ENCODE measurements at places on chromosomes 1 and 21. TPM values are rescaled to one million over a fixed set of nuclear protein-coding genes. Genes with fewer than 3 reads are reported as not detected.

DIO1 gene
- not detected for total RNA-seq

GRCh38 chr1:12087797-12088314 lies 24.8 kb downstream of the TNFRSF8 start:
- H3K4me3 ChIP-seq, result no peak overlapping the region
- H3K27ac ChIP-seq, result no peak overlapping the region
- no peaks in the 10 kb centered on the region for H3K4me1 ChIP-seq
- no peaks in the 10 kb centered on the region for H3K27me3 ChIP-seq

DAB1 gene
- total RNA-seq, result 0.77 TPM

DNA sequence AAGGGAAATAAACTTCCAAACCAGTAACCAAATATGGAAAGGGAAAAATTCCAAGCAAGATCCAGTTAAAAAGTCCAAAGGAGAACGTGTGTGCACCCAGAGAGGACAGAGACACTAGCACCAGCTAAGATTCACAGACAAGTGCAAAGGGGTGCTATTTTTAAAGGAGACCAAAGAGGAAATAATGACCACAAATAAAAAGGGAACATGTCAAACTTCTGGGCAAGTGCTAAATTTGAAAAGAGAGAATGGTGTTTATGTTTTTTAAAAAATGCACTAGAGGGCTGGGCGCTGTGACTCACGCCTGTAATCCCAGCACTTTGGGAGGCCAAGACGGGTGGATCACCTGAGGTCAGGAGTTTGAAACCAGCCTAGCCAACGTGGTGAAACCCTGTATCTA lies 8.6 kb downstream of the JAM2 start:
- DNase-seq, result no peak
- H3K36me3 ChIP-seq, result no peaks in the 10 kb centered on the region
- H3K4me1 ChIP-seq, result peaks cover 11% of the 10 kb centered on the region
